ENCODE measurements at places on chromosomes 4 and X. TPM values are rescaled to one million over a fixed set of nuclear protein-coding genes. Genes with fewer than 3 reads are reported as not detected.

GRCh38 chr4:139988863-139989765 is 164.9 kb downstream of the MAML3 start:
- no peak for DNase-seq

GRCh38 chrX:97629597-97629985 is 745.9 kb downstream of the RPA4 start:
- DNase-seq, result no peak

DNA sequence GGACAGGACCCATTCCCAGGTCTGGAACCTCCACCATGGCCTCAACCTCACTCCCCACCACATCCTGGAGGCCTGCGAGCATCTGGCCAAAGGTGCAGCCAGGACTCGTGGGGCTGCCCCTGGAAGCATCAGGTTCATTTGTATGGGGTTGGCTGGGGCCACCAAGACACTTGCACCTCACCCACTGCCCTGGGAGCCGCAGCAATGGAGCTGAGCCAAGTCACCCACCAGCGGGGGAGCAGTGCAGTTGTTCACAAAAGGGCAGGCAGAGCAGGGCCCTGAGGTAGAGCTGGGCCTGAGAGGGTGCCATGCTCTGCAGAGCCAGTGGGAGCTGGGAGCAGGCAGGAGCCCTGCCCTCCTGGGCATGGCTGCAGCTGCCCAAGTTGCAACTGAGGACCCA is 163.5 kb downstream of the FAM47A start:
- no peak for DNase-seq

DNA sequence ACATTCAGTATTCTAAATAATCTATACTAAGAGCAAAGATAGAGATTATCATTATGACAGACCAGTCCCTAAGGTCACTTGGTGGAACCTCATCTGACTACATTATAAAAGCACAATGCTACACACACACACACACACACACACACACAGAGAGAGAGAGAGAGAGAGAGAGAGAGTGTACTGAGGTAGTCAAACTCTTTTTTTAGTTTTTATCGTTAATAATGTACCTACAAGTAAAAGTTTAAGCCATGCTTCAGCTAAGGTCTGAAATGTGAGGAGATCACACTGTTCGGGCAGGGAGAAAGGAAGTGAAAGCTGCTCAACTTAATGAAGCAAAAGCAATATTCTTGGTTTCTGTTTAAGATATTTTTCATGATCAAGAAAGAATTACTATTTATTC is 75.8 kb upstream of the CCDC160 start:
- no peak for DNase-seq

- no peak for DNase-seq
Observed at GRCh38 chr4:40186665-40187014, 10.2 kb upstream of the RHOH start.

RELL1 gene
- 56.2 TPM for total RNA-seq

DNA sequence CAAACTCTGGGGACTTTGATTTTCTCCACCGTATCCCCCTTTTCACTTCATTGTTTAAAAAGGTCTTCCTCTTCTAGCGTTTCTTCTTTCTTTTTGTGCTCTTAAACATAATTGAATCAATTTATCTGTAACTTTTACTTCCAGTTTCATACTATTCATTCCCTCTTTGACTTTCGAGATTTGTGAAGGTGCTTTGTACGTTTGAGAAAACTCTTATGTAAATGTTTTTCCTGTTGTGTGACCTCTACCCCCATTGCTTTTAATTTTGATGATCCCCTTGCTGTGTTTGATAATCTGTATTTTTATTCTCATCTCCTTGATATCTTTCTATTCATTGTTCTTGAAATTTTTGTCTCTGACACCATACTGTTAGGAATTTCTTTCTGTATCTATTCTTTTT is 4.8 kb downstream of the USP38 start:
- DNase-seq, result no peak

- DNase-seq, result no peak
Observed at GRCh38 chr4:105318486-105318885, 155.4 kb downstream of the PPA2 start.

GRCh38 chr4:72449705-72450104 is 119.3 kb downstream of the ADAMTS3 start:
- DNase-seq, result no peak

GRCh38 chr4:176259330-176260090 is 9.5 kb downstream of the ASB5 start:
- DNase-seq, result no peak

- DNase-seq, result peak; percentile 26
Observed at GRCh38 chrX:1576201-1576992, 15.0 kb upstream of the AKAP17A start.

GRCh38 chr4:94934201-94934600 is 176.4 kb downstream of the BMPR1B start:
- DNase-seq, result no peak

- no peak for DNase-seq
Observed at GRCh38 chr4:141730805-141731204, 94.4 kb downstream of the IL15 start.

XKRX gene
- total RNA-seq, result not detected

RHOXF1 gene
- 1.2 TPM for total RNA-seq

VCX gene
- not detected for total RNA-seq

- DNase-seq, result no peak
Observed at GRCh38 chr4:147782087-147782781, 50.3 kb downstream of the ARHGAP10 start.

OPN1MW3 gene
- not detected for total RNA-seq

All from mesenteric fat pad (tissue), 1 donor.